ENCODE measurements at places on chromosomes 2 and 18.

DNA sequence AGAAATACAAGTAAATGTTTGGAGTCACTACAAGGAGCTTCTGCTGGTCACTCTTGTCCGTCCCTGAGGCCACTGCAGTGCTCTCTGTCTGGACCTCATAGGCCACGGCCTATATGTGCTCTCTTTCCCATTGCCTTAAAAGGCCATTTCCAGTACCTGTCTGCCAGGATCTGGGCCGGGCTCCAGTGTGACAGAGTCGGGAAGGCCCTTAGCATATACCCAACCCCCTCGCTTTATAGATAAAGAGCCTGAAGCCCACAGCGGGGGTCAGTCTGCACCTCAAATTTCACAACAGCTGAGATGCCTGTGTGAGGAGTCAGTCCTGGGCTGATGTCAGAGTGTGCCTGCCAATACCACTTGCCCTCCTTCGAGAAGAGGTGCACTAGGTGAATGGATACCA lies 39.9 kb downstream of the ADD2 start:
- DNase-seq = no peak

DNA sequence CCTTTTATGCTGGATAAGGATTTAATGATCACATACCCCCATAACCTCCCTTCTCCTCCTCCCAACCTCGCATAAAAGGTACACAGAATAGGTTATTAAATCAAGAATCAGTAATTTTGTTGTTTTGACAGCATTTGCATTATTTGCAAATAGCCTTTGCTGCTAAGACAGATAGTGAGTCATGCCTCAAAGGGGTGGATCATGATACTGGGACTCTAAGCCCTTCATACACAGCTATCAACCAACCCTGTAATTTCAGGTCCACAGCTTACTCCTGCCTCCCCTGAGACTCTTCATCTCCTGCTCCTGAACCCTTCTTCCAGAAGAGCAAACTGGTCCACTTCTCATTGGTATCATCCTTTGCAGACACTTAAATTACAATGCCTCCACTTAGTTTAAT lies 73.8 kb upstream of the KLHL29 start:
- DNase-seq = no peak

- no peak for DNase-seq
These were observed 88.2 kb downstream of the GALNT14 start for GRCh38 chr2:31049916-31050588.

GRCh38 chr18:73366713-73367112 lies 498.9 kb upstream of the NETO1 start:
- DNase-seq = no peak

- no peak for DNase-seq
These were observed 49.3 kb downstream of the ZNF516 start for GRCh38 chr18:76445741-76446232.
